ENCODE measurements at places on chromosomes 1 and 21.

- no peak for DNase-seq
Observed at GRCh38 chr1:232854798-232855159, 49.6 kb downstream of the MAP10 start.

GRCh38 chr1:177863796-177864195 is 106.1 kb downstream of the SEC16B start:
- no peak for DNase-seq

GRCh38 chr1:180000575-180000974 is 46.0 kb downstream of the CEP350 start:
- no peak for DNase-seq

DNA sequence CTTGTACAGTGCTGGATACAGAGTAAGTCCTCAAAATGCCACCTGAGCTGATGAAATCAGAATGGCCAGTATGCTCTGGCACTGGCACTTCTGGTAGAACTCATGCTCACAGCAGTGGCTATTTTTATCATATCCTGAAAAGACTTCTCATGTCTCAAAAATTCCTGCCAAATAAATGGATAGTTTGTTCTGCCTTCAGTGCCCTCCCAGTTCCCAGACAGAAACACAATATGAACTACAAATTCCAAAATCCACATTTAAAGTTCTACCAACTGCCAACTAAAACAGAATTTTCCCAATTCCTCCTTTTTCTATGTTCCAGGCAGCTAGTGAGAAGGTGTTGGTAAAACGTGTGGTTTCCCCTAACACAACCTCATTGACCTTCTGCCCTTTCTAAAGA is 51.4 kb upstream of the RGS1 start:
- DNase-seq: no peak

GRCh38 chr1:84869720-84870119 is 23.3 kb downstream of the LPAR3 start:
- no peak for DNase-seq

- DNase-seq: peak; percentile 84
Observed at GRCh38 chr1:156104065-156104810, 10.3 kb upstream of the LMNA start.

GRCh38 chr1:74341702-74342339 is 106.6 kb downstream of the TNNI3K start:
- no peak for DNase-seq

DNA sequence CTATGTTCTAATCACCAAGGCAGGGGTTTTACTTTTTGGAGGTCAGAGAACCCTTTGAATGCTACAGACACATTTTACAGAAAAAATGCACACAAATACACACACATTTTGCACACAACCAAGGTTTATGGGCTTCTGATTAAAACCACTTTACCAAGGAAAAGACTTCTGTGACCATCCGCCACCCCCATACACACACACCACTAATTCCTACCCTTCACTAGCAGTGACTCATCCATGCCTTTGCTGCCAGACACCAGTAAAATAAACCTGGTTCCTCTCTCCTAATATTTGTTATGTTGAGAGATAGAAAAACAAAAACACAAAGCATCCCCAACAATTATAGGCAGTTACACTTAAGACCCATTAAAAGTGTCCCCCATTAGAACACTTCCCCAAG is 12.9 kb downstream of the PIGM start:
- no peak for DNase-seq

GRCh38 chr1:156942176-156942575 is 21.7 kb downstream of the LRRC71 start:
- DNase-seq: no peak

DNA sequence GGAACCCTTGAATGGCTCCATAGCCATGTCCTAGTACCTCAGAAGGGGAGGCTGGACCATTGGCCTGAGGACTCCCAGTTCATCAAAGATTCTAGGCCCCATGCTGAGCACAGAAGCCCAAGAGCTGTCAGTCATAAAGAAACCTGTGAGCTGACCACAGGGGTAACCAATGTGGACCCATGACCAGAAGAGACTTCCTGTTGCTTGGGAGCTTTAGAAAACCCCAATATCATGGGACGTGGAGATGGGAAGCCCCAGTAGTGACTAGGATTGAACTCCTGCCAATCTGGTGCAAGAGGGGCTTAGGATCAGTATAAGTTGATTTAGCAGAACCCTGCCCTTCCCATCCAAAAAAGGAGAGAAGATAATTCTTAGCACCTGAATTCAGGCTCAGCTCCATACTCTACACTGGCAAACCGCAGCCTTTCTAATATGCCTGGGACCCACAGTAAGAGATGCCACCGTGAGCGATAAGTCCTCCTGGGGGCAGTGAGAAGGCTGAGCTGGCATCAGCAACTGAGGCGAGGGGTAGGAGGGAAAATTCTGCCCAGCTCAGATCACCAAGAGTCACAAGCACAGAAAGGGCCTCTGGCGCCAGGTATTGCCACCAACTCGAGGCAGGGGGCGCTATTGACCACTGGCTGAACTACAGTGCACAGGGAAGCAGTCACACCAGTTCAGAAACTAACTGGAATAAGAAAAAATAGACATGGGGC is 108.9 kb downstream of the CAPN8 start:
- DNase-seq: no peak
